ENCODE measurements at places on chromosomes 7 and 10.

GRCh38 chr10:58625070-58625469 lies 112.4 kb downstream of the BICC1 start:
- DNase-seq: no peak

DNA sequence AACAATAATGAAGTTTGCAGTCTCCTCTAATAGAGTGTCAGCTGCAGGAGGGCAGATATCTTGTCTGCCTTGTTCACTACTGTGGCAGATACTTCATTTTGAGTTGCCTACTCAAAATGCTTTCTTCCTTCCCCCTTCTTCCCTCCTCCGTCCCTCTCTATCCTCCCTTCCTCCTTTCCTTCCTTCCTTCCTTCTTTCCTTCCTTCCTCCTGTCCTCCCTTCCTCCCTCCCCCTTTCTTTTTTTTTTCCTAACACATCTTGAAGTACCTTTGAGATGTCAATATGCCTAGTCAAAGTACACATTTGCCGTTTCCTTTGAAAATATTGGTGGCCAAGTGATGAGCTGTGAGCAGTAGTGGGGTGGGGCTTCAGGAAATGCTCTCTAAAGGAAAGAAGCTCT lies 18.7 kb upstream of the ST7 start:
- no peak for DNase-seq

DNA sequence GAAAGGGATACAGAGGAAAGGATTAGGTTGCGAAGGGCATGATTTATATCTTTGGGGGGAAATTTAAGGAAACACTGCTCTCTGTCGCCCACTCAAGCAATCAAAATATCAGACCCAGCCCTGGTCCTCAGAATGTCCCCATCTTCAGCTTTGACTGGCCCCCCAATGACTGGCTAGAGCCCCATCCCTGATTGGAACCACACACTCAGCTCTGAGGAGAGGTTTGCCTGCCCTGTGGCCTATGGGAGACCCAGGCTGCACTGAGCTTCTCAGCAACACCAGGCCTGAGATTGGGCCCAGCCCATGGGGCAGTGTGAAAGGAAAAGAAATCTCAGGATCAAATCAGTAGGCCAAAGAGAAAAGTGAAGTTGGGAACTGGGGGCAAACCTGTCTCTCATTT lies 69.5 kb downstream of the ADCYAP1R1 start:
- no peak for DNase-seq

- no peak for DNase-seq
These were observed 5.7 kb downstream of the ZSWIM8 start for GRCh38 chr10:73790886-73791625.

DNA sequence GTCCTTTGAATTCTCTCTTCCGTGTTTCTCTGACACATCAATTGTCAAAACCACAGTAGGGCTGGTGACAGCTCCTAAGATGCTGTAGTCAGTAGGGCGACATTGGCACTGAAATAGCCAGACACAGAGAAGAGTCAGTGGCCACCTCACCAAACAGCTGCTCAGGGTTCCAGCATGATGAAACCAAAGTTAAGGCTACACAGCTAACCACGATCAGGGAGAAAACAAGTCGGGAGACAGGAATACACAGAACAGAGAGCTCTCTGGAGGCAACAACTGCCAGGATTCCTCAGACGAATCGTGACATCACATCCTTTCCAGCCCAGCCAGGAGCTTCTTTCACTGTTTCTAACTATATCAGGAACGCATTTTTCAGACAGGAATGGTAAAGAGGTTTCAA lies 922.2 kb downstream of the SORCS1 start:
- DNase-seq: no peak

DNA sequence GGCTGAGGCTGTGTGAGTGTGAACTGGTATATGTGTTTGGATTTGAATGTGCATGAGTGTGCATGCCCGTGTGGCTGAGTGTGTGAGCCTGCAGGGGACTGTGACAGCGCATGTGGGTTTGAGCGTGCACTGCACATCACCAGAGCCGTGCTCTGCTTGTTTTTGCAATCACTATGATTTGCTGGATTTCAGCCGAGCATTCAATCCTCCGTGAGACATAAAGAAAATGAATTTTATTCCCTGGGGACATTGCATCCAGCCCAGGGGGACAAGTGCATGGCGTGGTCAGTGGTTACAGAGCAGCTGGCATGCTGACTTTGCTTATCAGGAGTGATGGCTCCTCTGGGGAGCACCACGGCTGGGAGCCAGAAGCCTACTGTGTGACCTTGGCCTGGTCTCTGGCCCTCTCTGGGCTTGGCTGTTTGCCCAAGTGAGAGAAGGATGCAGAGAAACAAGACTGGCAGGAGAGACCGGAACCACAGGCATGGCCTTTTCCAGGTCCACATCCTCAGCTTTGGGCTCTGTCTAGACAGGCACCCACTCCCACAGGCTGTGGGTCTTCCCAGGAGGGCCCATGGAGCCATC lies 160.2 kb upstream of the UNC5B start:
- DNase-seq: no peak

GRCh38 chr7:133196856-133197612 lies 55.8 kb upstream of the EXOC4 start:
- DNase-seq: no peak

- no peak for DNase-seq
These were observed 96.0 kb downstream of the NRBF2 start for GRCh38 chr10:63229161-63229560.

GRCh38 chr10:118220346-118220850 lies 121.7 kb downstream of the FAM204A start:
- DNase-seq: no peak

DNA sequence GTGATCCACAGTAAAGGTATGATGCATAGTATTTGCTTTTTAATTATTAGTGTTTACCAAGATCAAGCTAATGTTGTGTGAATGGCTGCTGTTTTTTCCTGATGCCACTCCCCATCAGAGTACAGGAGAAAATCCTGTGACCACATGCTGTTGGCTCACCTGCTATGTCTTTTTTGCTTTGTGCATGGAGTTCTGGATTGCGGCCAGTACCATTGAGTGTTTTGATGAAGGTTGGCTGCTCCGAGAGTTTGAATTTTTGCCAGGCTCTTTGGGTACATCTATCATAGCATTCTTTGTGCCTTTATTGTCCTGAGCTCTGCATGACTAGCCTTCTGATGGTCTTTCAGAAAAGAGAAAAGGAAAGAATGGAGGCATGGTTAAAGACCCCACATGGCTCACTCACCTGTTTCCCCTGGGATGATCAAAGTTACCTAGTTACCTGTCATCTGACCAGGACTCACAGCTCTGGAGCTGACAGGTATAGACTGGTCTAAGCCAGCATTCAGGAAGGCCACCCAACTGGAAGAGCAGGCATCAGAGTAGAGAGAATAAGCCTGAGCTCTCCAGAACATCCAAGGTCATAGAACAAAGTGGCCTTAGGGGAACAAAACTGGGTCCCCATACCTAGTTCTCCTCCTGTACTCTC lies 11.8 kb upstream of the SGPL1 start:
- DNase-seq: no peak

DNA sequence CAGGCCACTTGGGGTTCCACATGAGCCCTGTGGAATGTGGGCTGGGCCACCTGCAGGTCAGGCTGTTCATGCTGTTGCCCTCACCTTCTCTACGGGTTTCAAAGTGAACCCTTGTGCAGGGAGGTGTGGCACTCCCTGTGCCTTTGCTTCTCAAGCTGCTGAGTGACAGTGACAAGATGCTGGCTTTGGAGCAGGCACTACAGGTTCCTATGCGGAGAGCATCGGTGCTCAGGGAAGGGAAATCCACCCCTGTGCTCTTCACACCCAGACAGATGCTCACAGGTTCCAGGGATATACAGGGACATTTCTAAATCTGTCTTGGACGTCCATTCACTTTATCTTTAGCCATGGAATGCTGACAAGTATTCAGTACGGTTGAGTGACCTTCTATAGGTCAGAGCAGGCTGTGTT lies 1005.0 kb downstream of the LRMDA start:
- DNase-seq: no peak

GRCh38 chr7:117333168-117333567 lies 10.3 kb upstream of the WNT2 start:
- no peak for DNase-seq

GRCh38 chr7:124893140-124893827 lies 36.3 kb downstream of the POT1 start:
- DNase-seq: no peak

DNA sequence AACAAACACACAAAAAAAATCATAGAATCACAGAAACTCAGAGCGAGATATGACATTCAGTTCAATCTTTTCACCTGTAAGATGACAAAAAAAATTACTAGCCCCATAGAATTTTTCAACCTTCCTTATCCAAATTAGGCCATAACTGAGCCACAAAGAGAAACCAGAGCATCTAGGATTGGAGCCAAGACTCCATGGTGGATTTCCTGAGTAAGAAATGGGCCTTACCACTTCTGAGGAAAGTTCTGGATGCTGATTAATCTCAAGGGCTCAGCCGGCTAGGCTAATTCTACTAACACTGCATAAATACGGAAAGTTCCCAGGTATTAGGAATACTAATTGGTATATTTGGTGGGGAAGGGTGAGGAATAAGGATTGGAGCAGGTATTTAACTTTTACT lies 16.8 kb downstream of the LIPM start:
- no peak for DNase-seq

DNA sequence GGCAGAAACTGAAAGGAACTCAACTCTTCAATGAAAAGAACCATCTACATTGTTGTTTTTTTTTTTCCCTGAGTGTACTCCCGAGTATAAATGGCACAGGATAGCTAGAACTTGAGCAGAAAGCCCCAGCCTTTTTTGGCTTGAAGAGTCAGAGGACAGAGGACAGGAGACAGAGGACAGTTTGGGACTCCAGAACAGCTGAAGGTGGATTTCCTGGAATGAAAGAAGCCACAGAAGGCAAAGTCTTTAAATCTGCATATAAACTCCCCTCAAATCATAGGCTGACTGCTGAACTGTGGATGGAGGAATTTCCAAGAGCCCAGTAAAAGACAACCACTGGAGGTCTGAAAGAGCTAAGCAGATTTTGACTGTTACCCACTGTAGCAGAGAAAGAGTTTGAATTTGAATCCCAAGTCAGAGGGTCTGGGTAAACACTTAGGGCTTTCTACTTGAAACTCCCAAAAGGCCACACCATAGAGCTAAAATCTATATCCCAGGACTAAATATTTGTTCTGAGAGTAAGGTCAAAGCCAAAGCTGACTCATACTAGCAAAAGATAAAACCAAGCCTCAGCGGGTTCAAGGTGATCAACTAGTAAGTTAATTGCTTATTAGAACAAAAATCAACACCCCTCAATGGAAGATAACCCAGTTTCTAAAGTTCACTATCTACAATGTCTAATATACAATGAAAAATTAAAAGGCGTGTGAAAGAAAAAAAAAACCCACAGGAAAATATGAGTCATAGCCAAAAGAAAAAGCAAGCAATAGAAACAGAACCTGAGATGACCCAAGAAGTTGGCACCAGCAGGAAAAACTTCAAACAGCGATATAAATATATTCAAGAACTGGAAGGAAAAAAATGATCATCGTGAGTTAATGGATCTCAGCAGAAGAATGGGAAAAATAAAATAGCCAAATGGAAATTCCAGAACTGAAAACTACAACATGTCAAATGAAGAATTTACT lies 1.8 kb upstream of the OPN1SW start:
- DNase-seq: no peak

- no peak for DNase-seq
These were observed 32.1 kb upstream of the CHST15 start for GRCh38 chr10:124125305-124126116.

DNA sequence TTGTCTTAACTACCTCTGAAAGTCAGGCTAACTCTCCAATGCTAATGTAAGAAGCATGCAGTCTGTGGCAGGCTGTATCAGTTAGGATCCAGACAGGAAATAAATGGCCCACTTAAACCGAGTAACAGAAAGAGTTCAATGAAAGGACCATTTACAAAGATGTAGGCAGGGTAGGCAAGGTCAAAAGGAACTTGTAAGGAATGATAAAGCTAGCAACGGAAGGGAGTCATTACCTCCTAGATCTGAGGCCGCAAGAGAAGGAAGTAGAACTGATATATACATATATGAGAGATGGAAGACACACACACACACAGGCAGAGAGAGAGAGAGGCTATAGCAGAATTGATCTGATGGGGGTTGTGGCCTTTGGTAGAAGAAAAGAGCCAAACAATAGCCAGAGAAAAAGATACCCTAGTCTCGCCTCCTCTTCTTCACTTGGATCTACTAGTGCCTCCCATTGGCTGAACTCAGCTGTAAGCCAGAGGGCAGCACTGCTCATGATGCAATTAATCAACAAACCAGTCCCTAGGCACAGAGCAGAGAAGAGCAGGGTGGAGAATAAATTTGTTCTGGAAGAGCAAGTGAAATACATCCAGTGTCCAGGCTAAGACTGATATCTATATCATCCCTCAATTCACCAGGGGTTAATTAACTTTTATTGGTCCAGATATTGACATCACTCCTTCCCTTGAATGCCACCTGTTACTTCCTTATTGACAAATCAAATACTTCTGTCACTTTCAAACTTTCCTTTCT lies 91.2 kb downstream of the LSMEM1 start:
- DNase-seq: no peak

DNA sequence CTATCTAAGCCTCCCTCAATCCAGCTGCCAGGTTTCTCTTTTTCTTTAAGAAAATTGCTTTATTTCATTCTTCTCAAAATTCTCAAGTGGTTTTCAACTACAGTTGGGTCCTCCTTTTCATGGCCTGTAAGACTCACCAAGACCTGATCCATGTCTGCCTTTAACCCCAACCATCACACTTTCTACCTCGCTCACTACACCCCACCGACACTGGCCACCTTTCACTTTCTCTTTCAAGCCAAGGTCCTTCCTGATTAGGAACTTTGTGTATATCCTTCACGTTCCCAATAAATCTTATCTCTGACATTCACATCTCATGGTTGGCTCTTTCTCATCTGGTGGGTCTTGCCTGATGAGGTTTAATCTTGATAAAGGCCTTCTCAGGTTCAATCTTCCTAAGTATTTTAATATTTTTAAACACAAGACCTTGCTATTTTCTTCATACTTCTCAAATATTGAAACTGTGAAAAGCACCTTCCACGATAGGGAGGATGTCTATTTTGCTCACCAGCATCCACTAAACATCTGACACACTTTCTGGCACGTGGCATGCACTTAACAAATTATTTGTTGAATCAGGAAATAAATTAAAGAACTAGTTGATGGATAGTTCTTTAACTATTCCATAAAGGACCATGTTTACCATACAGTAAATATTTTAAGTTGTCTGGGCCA lies 624.8 kb downstream of the GRID1 start:
- DNase-seq: no peak

DNA sequence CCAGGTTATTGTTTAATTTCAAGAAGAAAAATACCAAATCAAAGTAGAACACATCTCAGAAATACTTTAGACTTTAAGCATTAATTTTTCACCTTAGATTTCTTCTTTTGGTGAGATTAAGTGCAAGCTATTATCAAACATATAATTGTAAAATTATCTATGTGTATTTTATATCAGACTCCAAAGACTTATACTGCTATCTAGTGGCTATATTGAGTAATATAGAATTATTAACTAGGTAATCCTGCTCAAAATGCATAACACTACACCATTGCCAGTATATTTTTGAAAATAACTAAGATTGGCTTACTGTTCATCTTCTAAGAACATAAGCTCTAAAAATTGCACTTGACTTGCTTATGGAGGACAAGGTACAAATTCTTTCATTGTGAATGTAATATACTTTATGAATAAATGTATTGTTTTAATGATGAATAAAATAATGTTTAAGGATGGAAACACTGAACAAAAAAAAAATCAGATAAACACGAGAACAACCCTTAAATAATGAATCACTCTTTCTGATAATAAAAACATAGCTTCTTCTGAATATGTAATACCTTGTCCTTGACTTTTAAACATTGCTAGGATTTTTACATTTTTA lies 86.7 kb upstream of the GNAI1 start:
- no peak for DNase-seq

GRCh38 chr10:68796605-68797004 lies 30.7 kb upstream of the STOX1 start:
- no peak for DNase-seq

Measured in GF-D8 (cell line).